ENCODE measurements at places on chromosomes 1 and 21.

GRCh38 chr1:73711089-73711488 is 486.9 kb downstream of the LRRIQ3 start:
- DNase-seq: no peak

DNA sequence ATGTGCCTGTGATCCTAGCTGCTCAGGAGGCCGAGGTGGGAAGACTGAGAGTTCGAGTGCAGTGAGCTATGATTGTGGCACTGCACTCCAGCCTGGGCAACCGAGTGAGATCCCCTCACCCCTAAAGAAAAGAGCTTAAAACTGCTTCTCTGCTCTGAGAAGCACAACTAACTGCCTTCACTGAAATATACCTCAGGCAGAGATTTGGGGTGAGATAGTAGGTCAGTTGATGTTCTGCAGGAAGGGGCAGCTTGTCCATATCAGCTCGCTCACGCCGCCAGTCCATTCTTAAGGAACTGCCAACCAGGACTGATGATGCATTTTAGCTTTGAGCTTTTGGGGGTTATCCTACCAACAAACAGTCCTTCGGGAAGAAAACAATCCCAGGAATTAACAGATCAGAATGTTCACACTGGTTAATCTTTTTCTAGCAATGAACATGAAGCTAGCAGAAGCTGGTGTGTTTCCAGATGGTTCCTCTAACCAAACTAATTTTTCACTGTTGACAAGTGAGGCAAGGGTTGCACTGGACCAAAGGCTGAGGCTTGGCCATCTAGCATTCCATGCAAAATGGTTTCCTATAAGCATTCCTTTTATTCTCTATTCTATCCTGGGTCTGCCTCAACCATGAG is 31.6 kb downstream of the LHX4 start:
- DNase-seq: no peak

- DNase-seq: no peak
These were observed 1494.3 kb downstream of the AMY1C start for GRCh38 chr1:105243969-105244368.

DNA sequence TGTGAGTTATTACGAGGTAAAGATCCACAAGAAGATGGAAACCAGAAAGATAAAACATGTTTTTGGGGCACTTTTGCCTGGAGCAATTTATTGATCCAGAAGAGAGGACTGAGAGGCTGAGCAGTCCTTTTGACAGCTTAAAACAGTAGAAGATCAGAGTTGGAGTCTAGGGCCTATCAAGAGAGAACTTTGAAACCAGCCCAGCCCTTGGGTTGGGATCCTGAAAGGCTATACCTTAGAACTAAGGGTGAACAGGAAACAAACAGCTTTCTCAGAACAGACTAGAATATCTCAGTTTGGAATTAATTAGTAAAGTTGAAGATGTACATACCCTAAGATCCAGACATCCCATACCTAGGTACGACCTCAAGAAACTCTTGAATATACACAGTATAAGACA is 89.6 kb downstream of the ZZZ3 start:
- no peak for DNase-seq

- no peak for DNase-seq
These were observed at the start of gene ZBTB7B for GRCh38 chr1:155002464-155003226. ZBTB7B (plus strand) TSS chr1:155002802; CDS start chr1:155014661, 11,859 bp downstream.

DNA sequence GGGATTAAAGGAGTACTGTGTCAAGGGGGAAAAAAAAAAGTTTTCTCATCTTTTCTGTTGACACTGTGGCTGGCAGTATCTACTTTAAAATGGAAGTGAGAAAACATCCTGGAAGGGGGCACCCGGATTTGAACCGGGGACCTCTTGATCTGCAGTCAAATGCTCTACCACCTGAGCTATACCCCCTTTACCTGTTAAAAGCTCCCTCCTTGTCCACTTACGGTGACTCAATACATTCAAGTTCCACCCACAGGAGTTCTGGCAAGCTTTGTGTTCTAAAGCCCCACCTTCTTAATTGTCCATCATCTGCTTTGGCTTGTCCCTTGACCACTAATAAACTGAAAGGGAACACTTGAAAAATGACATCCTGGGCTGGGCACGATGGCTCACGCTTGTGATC is 68.2 kb downstream of the FNBP1L start:
- DNase-seq: no peak

DNA sequence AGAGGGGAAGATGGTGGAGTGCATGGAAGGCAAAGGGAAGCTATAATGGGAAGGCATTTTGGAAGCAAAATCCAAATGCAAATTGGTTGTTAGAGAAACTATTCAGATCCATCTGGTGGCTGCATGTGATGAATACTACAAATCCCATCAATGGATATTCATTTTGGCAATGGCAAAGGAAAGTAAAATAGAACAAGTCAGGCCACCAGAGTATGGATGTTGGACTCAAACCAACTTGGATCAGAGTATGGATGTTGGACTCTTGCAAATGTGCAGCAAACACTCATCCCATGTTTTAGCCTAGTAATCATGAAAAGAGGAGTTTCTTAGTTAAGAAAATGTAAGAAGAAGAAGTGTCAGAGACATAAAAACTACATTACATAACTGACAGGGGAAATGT is 289.6 kb upstream of the DAB1 start:
- DNase-seq: no peak

- DNase-seq: no peak
These were observed 162.5 kb upstream of the SGIP1 start for GRCh38 chr1:66371233-66372005.

GRCh38 chr1:32048440-32048839 is 24.3 kb upstream of the TMEM39B start:
- DNase-seq: no peak

- no peak for DNase-seq
These were observed 1.5 kb upstream of the RALGPS2 start for GRCh38 chr1:178723546-178723945.

GRCh38 chr1:101029184-101029583 is 3.6 kb upstream of the DPH5 start:
- no peak for DNase-seq

- DNase-seq: no peak
These were observed 72.3 kb downstream of the TNFSF4 start for GRCh38 chr1:173134800-173135199.
